ENCODE measurements at places on chromosomes 4 and X.

DNA sequence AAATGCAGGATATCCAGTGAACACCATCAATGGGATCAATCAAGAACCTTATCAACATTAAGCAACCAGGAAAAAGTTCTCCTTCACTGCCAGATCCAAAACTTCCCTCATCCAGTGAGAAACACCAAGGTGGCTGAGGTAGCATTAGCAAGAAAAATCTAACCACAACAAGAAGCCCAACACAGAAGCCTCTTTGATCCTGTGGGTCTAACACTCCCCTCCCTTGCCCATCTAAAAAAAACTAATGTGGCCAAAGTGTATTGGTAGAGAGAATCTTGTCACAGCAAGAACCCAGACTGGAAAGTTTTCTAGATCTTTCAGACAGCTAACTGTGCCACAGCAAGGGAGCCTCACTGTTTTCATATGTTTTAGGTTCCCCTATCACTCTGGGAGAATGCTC, 558.0 kb downstream of the STPG2 start:
- DNase-seq, result no peak

DNA sequence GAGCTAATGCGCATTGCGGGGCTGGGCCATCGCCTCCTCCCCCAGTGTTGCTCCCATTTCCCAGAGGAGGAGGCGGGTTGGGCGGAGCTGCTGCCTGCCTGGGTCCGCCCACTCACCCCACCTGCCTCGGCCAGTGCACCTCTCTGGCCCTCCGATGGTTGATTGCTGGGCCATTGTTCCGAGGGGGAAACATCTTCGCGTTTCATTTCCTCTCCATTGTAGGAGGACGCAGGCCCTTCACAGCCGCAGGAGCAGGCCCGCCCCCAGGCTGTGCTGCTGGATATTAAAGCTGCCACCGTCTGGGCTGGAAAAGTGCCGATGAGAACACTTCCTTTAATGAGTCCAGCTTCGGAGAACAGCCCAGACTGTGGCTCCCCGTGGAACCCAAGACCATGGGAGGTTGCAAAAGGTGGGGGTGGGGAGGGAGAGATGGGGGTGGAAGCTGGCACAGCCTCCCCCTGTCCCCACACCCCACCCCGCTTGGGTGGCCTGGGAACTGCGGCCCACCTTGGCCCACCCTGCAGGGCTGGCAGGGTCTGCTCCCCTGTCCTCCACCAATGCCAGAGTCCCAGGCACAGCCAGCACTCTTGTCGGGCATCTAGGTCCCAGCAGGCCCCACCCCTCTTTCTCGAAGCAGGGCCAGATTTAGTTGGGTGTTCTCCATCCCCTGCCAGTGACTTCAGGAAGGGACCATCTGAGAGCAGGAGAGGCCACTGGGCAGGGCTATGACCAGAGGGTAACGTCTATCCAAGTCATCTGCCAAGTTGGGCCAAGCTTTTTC, 96.6 kb downstream of the ADRA2C start:
- no peak for DNase-seq

DNA sequence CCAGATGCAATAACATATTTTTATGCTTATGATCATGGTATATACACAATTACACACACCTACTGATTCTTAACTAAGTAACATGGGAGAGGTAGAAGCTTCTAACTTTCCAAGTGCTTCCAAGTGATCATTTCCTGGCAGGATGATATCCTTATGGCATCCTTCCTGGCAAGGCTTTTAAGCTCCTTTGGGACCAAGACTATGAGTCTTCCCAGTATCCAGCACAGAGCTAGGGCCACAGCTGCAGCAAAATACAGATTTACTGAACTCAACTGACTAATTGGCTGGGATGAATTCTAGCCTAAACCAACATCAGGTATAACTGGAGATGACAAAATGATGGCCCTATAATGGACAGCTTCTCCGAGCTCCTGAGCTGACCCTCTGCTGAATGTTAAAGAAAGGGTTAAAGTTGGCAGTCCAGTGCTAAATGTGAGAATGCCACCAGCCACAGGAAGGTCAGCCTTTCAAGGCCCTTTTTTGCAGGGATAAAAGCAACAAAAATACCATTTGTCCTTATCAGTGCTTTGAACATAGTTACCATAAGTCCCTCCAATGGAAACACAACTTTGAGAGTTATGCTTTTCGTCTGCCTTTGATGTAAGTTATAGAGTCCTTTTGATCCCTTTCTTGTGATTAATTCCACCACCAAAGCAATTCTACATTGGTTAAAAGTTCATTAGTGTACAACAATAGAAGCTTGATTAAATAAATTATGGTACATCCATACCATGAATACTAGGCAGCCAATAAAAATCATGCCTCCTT, 73.4 kb downstream of the MGST2 start:
- DNase-seq, result no peak

GRCh38 chr4:47486231-47486673, 1.2 kb downstream of the ATP10D start:
- no peak for DNase-seq

DNA sequence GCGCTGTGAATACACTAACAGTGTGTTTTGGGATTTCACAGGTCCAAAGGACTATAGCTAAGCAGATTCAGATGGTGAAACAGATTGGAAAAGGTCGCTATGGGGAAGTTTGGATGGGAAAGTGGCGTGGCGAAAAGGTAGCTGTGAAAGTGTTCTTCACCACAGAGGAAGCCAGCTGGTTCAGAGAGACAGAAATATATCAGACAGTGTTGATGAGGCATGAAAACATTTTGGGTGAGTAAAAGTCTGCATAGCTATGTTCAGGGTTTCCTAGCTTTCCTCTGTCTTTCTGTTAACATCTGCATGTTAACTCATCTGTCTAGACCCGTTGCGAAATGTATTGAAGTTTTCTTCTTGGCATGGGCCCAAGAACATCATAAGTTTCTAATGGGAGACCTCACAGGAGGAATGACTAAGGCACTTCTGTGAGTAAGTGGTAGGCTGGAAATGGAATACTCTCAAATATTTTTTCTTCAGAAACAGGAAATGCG, 372.1 kb downstream of the BMPR1B start:
- DNase-seq, result no peak
